ENCODE measurements at places on chromosomes 5 and 9.

GRCh38 chr9:109466623-109467590 lies 31.2 kb downstream of the PTPN3 start:
- no peak for DNase-seq

GRCh38 chr5:83683836-83684235 lies 36.8 kb downstream of the HAPLN1 start:
- no peak for DNase-seq

DNA sequence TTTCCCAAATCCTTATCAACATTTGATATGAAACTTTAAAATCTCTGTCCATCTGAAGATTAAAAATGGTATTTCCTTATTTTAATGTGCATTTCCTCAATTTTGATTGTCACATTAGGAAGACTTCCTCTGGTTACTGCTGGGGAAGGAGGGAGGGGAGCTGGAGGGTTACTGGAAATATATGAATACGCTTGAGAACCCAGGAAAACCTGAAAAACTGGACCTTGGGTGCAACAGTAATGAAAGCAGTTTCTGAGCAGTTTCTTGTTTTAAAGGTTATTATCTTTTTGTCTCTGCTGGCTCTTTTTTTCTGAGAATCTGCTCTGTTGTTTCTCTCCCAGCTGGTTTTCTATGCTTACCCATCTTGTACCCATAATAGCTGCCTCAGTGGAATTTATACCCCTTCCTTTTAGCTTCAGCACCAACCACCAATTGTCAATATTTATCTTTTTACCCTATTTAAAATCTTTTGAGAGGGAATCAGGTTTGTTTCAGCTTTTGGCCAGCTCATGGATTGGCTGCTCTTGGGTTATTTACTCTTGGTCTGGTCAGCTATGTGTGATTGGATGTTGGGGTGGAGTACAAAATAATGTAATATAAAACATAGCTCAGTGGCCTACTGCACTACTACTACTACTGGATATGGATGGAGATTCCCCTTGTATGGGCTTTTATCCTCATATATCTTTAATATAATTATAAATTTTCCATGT lies 67.4 kb downstream of the UNC13B start:
- no peak for DNase-seq

DNA sequence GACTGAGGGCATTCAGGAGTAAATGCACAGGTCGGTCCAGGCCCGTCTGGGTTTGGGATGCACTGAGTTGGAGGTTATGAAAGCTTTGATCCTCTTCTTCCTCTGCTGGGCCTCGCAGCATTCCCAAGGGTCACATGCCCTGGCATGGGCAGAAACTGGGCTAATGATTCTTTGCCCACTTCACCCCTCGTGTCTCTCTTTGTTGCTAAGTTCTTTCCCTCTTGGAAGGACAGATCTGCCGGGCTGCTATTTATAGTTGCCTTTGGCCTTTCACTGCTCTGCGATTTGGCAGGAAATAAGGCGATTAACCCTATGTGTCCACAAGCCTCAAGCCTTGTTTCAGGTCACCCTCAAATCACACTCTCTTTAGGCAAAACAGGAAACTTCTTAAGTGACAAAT lies 66.9 kb downstream of the ENTREP1 start:
- DNase-seq: no peak

GRCh38 chr5:59863777-59864176 lies 29.7 kb downstream of the PDE4D start:
- DNase-seq: no peak

DNA sequence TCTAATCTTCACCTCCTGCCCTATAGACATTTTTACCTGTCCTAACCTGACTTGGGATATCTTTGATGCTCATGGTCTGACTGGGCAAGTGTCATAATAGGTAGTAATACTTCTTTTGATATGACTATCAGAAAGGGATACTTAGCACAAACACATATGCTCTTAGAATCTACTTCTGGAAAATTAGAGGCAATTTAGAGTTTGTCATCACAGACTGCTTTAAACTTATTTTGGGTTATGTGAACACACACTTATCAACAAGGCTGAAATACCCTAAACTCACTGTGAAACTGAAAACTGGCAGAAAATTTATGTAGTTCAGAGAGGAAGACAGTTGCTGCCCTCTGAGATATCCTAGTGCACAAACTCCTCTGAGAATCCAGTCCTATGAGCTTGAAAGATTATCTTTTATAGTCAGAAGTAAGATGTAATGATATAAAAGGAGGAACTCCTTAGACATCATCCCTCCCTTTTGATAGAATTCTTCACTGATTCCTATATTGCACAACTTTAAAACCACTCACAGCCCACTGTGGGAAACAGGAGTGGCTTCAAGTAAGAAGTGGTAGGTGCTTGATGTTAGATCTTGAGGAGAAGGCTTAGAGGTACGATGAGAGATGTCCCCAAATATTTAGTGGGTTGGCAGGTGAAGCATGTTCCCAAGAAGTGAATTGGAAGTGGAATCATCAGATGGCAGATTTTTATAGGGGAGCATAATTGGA lies 273.3 kb downstream of the MAN2A1 start:
- no peak for DNase-seq

DNA sequence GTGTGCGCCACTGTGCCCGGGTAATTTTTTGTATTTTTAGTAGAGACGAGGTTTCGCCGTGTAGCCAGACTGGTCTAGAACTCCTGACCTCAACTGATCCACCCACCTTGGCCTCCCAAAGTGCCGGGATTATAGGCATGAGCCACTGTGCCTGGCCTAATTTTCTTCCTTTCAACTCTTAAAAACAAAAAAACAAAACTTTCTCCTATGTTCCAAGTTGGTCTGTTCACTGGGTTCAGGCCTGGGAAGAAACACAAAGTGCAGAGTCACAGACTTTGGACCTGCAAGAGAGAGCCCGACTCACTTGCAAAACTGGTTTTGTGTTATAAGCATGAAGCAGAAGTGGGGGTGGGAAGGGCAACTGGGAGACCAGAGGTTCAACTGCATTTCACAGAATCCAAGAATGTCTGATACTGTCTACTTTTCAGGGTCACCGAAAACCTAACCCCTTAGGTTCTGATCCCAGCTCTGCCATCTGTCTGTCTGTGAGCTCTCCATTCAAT lies 5.2 kb upstream of the HDHD3 start:
- no peak for DNase-seq

- no peak for DNase-seq
These were observed 443.8 kb upstream of the ST8SIA4 start for GRCh38 chr5:101346906-101347305.

GRCh38 chr9:70441622-70442021 lies 27.2 kb upstream of the KLF9 start:
- DNase-seq: no peak

- no peak for DNase-seq
These were observed 109.1 kb downstream of the SUSD1 start for GRCh38 chr9:112065806-112066606.

DNA sequence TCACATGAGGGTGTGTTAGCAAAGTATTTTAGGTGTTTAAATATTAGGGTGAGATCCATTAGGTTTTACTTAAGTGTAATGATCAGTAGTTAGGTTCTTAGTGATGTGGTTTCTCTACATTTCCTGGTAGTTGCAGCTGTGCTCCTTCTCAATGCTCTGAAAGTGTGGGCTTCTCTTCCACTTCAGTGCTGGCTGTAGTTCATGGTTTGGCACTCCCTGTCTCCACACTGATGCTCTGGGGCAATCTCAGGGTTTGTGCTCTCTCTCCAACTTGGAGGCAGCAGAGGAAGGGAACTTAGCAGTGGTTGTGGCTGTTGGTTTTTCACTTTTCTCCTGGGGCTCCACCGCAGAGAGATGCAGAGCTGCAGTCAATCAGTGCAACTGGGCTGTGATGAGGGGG lies 507.5 kb downstream of the TMEM232 start:
- no peak for DNase-seq

- DNase-seq: no peak
These were observed 90.1 kb upstream of the LMX1B start for GRCh38 chr9:126523611-126524111.

- no peak for DNase-seq
These were observed 40.2 kb downstream of the CYFIP2 start for GRCh38 chr5:157306081-157306480.

DNA sequence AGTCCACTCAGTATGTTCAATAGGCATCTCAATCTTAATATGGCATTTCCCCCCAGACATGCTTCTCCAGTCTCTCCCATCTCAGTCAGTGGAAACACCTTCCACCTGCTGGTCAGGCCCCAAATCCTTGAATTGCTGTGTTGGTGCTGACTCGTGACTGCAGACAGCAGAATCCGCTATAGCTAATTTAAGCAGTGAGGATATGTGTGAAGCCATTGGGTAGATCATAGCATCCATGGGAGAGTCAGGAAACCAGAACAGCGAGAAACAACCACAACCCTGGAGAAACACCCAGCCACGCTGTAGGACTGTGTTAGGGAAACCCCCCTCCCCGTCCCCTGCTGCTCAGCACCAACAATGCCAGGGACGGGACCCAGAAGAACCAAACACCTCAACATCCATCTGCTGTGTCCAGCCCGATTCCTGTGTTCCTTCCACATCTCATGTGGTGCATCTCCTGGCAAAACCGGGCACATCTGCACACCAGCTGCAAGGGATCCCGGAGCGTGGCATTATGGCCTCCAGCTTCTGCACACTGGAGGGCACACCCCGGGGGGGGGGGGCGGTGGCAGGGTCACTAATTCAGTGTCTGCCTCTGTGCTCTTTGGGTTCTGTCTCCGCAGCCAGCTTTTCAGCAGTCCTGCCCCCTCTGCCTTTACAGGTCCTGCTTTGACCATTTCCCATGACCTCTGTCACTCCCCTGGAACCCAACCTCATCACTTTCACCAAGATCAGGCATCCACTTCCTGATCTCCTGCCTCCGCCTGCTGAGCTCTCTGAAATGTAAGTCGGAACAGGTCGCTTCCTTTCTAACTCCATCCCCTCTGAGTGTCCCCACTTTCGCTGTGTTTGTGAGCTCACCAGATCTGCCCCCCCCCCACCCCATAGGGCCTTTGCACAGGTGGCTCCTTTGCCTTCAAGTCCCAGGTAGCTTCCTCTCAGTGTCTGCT lies 2.4 kb upstream of the PLEKHG4B start:
- no peak for DNase-seq

DNA sequence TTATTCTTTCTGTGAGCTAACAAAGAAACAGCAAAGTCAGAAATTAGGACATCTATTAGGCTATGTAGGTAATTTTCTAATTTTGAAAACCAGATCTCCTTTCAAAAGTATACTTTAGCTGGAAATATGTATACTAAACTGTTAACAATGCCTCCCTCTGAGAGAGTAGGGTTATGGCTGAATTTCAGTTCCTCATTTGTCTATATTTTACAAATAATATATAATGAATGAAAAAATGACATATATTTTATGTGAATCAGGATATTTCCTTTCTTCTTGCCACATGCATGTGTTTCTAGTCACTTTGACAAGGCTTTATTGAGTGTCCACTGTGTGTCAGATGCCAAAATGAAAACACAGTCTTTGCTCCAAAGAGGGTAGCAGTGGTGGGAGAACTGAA lies 15.4 kb downstream of the HACD4 start:
- no peak for DNase-seq

- DNase-seq: no peak
These were observed 108.5 kb downstream of the NNT start for GRCh38 chr5:43711496-43711895.

DNA sequence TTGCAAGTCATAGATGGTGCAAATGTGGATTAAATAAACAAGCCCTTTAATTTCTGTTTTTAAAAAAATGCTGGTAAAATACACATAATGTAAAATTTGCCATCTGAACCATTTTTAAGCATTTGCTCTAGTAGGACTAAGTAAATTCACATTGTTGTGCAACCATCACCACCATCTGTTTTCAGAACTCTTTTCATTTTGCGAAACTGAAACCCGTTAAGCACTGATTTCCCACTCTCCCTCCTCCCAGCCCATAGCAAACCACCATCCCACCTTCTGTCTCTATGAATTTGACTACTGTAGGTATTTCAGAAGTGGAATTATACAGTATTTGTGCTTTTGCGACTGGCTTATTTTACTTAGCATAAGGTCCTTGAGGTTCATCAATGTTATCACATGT lies 103.3 kb upstream of the CNTLN start:
- no peak for DNase-seq

DNA sequence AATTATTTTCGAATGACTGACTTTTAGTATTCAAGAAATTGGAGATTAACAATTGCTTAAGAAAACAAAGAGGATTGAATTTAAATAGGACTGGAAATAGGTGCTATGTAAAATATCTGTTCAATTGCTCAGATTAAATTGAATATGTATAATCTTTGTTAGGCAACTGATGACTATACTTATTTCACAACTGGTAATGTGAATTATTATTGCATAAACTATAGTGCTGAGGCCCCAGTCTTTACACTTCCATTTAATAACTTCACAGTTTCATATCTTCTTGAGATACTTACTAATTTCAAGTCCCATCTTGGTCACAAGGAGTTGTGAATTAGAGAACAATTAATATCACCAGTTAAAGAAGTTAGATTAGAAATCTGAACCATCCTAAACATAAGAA lies 16.7 kb downstream of the CEP78 start:
- no peak for DNase-seq

- no peak for DNase-seq
These were observed 121.9 kb downstream of the PHF2 start for GRCh38 chr9:93698140-93698908.

DNA sequence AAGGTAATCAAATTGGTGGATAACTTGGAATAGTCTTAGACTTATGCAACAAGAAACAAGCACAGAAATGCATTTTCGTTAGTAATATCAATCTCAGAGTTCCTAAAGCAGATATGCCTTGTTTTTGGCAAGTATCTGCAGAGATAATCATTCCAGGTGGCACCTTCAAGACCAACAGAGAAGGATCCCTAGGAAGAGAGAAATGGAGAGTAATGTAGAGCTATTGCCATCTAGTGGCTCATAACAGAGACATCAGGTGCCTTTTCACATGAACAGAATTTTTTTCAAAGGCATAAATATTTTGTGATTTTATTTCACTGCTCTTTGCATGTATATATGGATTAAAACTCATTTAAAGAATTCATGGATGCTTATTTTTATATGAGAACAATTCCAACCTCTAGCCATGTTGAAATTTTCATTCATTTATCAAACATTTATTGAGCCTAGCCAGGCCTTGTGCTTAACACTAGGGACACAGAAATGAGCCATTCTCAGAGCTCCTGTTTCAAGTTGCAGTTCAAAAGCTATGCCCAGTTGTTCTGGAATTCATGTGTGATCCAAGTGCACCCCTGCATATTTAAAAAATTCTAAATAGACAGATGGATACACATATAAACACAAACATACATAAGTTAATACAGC lies 117.5 kb upstream of the OR13F1 start:
- no peak for DNase-seq

DNA sequence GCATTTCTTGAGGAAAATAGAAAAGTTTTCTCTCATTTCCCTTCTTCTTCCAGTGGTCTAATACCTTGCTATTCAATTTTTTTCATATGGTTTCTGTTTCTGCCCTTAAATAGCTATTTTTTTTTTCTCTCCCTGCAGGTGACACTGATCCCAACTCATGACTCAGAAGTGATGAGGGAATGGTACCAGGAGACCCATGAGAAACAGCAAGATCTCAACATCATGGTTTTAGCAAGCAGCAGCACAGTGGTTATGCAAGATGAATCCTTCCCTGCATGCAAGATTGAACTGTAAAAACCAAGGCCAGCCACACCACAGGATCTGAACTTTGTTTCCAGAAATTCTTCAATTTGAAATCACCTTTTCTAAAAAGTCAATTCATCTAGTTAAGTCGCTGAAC lies 97.7 kb downstream of the MAP1B start:
- no peak for DNase-seq
